GM04503 (cell line): ENCODE measurements at places on chromosomes 11 and 22.
A peak's percentile ranks its signal among the peaks of the same experiment; 100 is the strongest.

DNA sequence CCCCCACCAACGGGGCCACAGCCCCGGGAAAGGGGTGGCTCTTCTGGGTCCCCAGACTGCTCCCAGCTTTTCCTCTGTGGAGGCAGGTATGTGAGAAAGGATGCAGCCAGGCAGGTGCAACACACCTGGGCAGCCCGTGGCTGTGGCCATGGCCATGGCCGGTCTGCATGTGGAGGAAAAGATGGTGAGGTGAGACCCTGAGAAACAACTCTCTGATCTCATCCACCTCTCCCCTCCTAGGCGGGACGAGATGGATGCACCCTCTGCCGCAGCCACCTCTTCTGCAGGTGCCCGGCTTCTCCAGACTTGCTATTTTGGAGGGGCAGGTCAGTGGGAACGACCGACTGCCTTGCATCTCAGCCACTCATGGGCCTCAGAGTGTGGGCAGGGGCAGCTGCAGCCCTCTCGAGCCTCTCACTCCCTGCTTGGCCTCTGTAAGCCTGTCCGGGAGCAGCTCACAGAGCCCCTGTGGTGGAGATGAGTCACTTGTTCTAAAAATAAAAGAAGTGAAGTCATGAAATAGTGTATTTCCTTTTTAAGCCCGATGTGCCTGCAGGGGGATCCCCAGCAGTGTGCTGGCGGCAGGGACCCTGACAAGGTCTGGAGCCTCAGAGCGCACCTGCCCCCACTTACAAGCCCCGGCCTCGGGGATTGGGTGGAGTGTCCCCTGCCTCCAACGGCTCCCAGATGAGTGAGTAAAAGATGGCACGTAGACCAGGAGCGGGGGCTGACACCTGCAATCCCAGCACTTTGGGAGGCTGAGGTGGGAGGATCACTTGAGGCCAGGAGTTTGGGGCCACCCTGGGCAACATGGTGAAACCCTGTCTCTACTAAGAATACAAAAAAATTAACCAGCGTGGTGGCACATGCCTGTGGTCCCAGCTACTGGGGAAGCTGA, 10.7 kb downstream of the SMIM38 start:
- DNase-seq, result peak; percentile 38

DNA sequence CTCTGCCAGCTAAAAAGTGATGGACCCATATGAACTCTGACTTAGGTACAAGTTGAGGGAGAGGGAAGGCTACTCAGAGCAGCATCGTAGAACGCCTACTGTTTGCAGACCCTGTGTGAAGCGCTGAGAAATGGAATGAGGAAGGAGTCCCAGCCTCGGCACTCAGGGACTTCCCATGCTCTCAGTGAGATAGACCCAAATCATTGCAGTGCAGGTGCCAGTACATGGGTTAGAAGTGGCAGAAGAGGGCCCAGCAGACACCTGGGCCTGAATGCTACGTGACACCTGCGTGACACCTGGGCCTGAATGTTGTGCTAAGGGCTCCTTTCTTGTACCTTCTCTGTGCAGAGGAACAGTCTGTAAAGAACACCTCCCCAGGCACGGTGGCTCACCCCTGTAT, 2.6 kb upstream of the PDGFB start:
- no peak for DNase-seq

GRCh38 chr11:102812188-102812587, 14.2 kb upstream of the MMP1 start:
- DNase-seq, result no peak

- DNase-seq, result no peak
These were observed 22.5 kb downstream of the RHOD start for GRCh38 chr11:67079065-67079705.

- no peak for DNase-seq
These were observed 987.6 kb downstream of the NTM start for GRCh38 chr11:132357811-132358572.

GRCh38 chr11:119347940-119348605, 1.6 kb upstream of the MFRP start:
- no peak for DNase-seq

GRCh38 chr11:102810950-102811660, 13.1 kb upstream of the MMP1 start:
- no peak for DNase-seq

DNA sequence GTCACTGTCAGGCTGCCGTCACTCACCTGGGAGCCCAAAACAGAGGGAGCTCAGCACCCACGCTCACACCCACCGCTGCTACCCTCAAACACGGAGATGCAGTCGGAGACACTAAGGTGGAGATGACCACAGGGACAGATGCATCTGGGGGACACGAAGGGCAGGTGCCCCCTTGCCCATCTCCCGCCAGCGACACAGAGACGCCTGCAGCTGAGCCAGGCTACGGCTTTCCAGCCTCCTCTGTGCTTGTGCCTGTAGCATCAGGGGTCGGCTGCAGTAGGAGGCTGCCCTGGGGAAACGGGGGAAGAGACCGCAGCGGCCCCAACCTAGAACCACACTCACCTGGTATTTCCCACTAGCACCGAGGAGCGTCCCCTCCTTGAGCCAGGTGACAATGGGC, 19.3 kb downstream of the IGSF9B start:
- DNase-seq, result no peak

DNA sequence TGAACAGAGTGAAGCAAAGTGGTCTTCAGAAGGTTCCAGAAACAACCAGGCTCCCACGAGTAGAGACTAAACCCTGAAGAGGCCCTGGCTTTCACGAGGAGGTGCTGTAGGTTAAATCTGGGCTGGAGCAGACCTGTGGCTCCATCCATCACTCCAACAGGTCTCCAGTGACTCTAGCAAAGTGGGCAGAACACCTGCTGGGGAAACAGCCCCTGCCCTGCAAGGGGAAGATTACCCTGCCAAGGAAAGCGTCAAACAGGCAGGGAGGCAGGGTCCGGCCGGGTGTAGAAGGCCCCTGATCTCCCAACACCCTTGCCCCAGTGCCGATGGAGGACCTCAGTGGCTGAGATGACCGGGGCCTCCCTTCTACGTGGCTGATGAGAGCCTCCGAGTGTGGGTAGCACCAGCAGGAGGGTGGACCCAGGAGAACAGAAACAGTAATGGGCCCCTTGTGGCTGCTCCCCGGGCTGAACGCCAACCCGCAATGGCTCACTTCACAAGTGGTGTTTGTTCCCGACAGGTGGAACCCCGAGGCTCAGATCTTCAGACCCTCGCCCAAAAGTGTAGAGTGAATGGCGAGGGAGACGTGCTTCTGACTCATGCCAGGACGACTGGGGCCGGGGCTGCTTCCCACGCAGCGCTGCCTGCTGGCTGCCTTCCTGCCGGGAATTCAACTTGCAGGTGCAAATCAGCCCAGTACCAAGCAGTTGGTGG, 112.0 kb downstream of the SHANK2 start:
- no peak for DNase-seq

DNA sequence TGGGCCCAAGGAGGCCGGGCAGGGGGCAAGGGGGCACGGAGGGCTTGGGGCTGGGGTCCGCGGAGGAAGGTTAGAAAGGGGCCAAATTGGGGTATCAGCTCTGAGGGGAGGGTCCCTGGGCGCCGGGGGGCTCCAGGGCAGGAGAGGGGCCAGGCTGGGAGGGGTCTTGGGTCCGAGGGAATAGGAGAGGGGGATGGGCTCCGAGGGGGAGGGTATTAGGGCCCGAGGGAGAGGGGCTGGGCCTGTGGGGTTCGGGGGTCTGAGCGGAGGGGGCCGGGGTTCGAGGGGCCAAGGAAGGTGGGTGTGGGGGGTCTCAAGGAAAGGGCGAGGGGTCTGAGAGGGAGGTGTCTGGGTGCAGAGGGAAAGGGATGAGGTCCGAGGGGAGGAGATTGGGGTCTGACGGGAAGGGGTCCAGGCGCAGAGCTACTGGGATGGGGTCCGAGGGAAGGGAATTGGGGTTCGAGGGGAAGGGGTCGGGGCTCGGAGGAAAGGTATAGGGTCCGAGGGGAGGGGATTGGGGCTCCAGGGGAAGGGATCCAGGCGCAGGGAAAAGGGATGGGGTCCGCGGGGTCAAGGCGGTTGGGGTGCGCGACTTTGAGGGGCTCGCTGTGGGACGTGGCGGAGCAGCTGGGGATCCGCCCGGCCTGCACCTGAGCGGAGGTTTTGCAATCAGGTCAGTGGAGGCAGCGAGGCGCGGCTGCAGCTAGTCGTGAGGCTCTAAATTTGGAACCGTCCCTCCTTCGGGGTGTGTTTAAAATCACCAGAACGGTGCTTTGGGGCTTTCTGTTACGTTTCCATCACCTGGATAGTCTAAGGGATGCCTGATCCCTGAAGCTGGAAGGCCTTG, 728 bp downstream of the CTTN start:
- DNase-seq, result no peak

GRCh38 chr11:124807201-124807600, 7.0 kb upstream of the MSANTD2 start:
- DNase-seq, result no peak

DNA sequence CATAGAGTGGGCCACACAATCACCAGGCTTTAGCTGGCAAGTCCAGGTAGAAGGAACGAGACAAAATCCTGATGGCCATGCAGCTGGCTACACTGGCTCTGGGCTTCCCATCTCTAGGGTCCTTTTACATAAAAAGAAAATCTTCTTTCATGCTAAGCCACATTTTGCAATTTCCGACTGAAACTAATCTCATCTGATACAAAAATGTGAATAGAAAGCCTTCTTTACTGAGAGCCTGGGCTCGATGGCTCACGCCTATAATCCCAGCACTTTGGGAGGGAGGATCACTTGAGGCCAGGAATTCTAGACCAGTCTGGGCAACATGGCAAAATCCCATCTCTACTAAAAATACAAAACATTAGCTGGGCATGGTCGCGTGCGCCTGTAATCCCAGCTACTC, 67.2 kb downstream of the MICAL3 start:
- DNase-seq, result no peak

GRCh38 chr22:18023509-18024275, 669 bp downstream of the MICAL3 start:
- DNase-seq, result peak; percentile 71

GRCh38 chr11:61297341-61297740, 2.2 kb upstream of the VWCE start:
- DNase-seq, result no peak

DNA sequence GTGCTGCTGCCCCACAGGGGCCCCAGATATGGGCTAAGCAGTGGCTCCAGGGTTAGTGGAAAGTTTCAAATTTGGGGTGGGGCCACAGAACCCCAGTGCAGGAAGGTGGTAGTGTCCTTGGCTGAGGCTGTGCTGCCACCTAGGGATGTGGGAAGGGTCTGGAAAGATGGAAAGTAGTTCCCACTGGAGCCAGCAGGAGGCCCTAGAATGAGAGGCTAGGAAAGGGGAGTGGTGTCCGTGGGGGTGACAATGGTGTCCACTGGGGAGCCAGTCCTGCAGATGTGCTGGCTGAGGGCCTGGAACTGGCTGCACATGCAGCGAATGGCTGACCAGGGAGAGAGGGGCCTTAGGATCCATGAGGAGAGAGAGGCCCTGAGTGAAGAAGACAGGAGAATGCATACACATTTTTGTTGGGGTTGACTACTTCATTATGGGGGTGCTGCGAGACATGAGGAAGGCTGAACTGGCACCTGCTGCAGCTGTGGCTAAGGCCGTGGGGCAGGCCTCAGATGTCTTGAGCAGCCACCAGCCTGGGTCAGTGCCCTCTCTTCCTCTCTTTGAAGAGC, 21.1 kb downstream of the RFPL3 start:
- no peak for DNase-seq

GRCh38 chr11:131228378-131228777, 142.0 kb upstream of the NTM start:
- DNase-seq, result no peak

GRCh38 chr11:611001-611996, 4.5 kb downstream of the IRF7 start:
- DNase-seq, result no peak

- DNase-seq, result no peak
These were observed 10.9 kb downstream of the GAB2 start for GRCh38 chr11:78406568-78407196.

DNA sequence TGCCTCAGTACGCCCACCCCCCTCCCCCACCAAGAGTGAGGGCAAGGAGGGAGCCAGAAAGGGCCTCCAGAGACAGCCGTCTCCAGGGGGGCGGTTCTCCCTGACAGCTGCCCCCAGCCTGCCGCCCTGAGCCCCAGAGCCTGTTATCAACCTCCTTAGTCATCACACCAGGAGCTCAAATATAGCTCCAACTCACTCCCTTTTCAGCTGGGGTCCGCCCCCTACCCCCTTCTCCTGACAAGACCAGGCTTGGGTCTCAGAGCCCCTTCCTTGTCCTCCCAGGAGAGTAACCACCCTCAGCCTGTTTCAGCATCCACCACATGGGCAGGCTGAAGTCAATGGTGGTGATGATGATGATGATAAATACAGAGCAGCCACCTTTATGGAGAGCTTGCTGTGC, 2.5 kb upstream of the INPP5J start:
- DNase-seq, result no peak

DNA sequence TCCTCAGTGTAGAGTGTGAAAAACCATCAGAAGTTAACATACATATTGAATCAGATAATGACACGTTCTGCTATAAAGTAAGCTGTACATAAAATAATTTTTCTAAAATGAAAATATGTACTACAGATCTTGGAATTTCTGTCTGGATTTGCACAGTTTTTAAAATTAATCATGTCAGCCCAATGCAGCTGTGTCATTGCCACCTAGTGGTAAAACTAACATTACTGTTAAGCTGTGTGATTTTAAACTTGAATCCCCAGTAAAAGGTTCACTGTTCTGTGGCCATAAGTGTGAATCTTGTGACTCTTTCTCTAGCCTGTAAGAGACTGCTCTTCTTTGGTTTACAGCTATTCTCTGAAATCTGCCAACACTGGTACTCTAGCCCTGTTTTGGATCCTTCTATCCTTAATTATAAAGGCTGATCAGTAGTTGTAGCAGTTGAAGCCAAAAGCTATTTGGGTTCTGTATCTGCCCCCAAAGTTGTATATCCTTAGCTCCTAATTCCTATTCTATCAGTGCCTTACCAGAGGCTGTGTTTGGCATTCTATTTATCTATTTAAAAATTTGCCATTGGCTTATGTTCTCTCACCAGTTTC, 4.0 kb downstream of the JRKL start:
- DNase-seq, result peak; percentile 5

- DNase-seq, result no peak
These were observed 87.7 kb upstream of the AKIP1 start for GRCh38 chr11:8823174-8823742.

- peak; percentile 84 for DNase-seq
These were observed 63.7 kb downstream of the CYTH4 start for GRCh38 chr22:37345863-37346504.

DNA sequence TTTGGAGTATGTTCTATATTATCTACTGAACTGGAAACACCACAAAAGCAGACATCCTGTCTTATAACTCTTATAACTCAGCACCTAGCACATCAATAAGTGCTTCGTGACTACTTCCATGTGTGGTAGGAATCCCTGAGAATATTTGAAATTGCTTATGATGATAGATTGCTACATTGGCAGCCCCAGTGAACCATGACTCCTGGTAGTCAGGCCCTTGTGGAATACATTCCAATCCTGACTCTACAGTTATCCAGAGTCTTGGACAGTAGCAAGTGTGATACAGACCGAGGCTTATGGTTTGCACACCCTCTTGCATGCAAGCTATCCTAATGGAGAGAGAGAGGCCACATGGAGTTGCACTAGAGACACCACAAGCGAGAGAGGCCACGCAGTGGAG, 59.5 kb upstream of the PHF21A start:
- peak; percentile 16 for DNase-seq

- DNase-seq, result no peak
These were observed 39.6 kb downstream of the PDE2A start for GRCh38 chr11:72634472-72635095.
